ENCODE measurements at places on chromosomes 6 and 20. TPM values are rescaled to one million over a fixed set of nuclear protein-coding genes. Genes with fewer than 3 reads are reported as not detected.

DNA sequence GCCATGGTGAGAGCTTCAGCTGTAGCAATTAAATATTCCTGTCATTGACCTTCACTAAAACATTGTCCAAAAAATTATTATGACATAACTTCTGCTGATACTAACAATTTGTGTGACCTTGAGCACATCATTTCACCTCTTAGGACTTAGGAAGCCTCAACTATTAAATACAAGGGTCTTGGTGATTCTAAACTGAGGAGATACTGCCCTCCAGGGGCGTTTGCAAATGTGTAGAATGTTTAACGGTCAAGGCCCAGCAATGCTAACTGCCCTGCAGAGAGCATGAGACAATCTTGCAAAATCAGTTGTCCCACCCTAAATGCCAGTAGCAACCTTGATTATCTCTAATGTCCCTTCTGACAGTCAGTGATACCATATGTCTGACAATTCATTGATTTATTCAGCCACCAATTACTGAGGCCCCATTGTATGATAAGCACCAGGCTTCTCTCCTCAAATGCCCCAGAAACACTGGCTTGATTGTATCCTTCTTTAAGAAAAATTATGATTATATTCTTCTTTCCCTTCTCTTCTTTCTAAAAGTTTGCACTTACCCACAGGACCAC lies 284.1 kb upstream of the PLN start:
- no peaks in the 10 kb centered on the region for H3K36me3 ChIP-seq
- H3K4me1 ChIP-seq, result no peaks in the 10 kb centered on the region
- H3K27ac ChIP-seq, result no peak overlapping the region
- H3K27me3 ChIP-seq, result no peaks in the 10 kb centered on the region
- no peak overlapping the region for H3K4me3 ChIP-seq
- DNase-seq, result no peak

- no peaks in the 10 kb centered on the region for H3K36me3 ChIP-seq
- no peak overlapping the region for H3K27ac ChIP-seq
- no peak for DNase-seq
Measured at GRCh38 chr6:132144456-132144855, 193.3 kb upstream of the CCN2 start.

DNA sequence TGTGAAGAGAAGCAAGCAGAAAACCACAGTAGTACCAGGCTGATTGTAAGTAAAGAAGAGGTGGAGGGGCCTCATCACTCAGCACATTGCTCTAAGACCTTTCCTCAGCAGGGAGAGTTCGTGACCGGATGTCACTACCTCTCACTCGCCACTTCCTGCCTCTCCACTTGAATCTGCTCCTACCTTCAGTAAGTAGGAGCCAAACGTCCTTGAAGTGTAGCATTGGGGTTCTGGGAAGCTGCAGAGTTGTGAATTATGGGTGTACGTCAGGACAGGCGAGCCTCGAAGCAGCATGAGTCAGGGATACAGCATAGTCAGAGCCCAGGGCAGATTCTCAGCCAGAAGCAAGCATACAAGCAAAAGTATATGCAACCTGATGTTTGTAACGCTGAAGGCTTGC lies 224.9 kb downstream of the PHACTR1 start:
- no peak for DNase-seq
- no peaks in the 10 kb centered on the region for H3K36me3 ChIP-seq
- H3K27me3 ChIP-seq, result no peaks in the 10 kb centered on the region
- H3K4me3 ChIP-seq, result no peak overlapping the region
- no peaks in the 10 kb centered on the region for H3K4me1 ChIP-seq

The C4A gene
- total RNA-seq, result 5.6 TPM

GRCh38 chr20:57908704-57909630 lies 199.2 kb upstream of the PMEPA1 start:
- H3K4me1 ChIP-seq, result no peaks in the 10 kb centered on the region
- no peaks in the 10 kb centered on the region for H3K36me3 ChIP-seq
- no peaks in the 10 kb centered on the region for H3K27me3 ChIP-seq
- no peak for DNase-seq
- H3K4me3 ChIP-seq, result no peak overlapping the region

DNA sequence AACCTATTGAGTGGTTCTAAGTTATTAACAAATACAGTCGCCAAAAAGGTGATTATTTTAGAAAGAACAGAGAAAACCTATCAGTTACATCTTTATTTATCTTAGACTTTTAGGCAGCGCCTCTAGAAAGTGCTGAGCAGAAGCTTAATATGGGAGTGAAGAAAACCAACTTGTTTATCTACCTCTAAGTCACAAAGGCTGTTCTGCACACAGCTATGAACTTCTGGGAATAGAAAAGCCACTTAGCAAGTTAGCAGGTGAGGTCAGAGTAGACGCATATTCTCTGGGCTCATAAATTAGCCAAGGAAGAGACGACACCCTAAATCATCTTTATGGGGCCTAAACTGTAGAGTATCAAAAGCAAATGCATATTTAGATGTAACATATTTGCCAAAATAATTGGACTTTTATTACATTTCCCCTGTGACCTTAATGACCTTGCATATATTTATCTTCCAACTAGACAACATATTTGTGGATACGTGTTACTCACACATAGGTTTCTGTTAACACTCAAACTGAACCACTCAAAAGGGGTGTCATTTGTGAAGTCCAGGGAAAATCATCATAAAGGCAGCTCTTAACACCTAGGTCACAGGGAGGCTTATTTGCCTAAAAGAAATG lies 267.1 kb downstream of the ADGB start:
- H3K4me1 ChIP-seq, result no peaks in the 10 kb centered on the region
- DNase-seq, result no peak
- no peaks in the 10 kb centered on the region for H3K27me3 ChIP-seq
- no peak overlapping the region for H3K4me3 ChIP-seq
